ENCODE measurements at places on chromosomes 7 and 10.
A peak's percentile ranks its signal among the peaks of the same experiment; 100 is the strongest.

DNA sequence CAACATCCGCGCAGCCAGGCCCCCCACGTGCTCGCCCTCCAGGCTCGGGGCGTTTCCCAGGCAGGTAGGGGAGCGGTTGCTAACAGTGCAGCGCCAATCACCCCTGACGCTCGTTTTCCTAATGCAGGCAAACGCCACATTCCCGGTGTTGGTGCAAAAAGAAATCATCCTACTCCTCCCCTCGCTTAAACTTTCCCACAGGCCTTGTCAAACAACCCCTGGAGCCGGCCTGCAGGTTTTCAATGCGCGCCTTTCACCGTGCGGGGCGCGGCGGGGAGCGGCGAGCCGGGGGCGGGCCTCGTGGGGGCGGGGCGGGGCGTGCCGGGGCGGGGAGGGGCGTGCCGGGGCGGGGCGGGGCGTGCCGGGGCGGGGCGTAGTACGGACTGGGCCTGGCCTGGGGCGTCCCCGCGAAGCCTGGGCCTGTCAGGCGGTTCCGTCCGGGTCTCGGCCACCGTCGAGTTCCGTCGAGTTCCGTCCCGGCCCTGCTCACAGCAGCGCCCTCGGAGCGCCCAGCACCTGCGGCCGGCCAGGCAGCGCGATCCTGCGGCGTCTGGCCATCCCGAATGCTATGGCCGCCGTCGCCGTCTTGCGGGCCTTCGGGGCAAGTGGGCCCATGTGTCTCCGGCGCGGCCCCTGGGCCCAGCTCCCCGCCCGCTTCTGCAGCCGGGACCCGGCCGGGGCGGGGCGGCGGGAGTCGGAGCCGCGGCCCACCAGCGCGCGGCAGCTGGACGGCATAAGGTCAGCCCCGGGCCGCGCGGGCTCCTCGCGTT, at the start of gene ECHDC3:
Gene ECHDC3 (plus strand): TSS at position 374 of the 770 bp plus-strand sequence. CDS start 195 bp downstream, at position 569.
- DNase-seq = peak; percentile 84

GRCh38 chr7:27899601-27900000, 159.6 kb downstream of the TAX1BP1 start:
- no peak for DNase-seq

DNA sequence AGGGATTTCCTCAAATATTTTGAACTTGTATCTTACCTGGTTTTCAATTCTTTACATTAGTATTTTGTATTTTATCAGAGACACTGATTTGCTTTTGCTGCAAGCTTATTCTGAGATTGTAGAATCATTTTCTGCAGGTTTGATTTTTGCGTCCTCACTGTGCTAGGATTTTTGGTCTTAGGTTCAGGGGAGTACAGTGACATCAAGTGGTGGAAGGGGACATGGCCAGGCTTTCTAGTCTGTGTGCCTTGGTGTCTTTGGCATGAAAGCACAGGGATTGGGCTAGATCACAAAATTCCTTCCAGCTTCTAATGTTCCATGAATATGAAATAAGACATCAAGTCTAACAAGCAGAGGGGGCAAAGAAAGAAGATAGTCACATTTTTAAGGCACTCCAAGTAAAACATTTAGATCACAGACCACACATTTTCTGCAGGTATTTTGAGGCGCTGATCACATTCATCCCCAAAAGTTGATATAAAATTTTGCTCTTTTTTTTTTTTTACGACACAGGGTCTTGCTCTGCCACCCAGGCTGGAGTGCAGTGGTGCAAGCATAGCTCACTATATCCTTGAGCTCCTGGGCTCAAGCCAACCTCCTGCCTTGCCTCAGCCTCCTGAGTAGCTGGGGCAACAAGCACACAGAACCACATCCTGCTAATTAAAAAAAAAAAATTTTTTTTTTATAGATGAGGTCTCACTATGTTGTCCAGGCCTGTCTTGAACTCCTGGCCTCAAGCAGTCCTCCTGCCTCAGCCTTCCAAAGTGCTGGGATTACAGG, 124.4 kb downstream of the PON1 start:
- no peak for DNase-seq

DNA sequence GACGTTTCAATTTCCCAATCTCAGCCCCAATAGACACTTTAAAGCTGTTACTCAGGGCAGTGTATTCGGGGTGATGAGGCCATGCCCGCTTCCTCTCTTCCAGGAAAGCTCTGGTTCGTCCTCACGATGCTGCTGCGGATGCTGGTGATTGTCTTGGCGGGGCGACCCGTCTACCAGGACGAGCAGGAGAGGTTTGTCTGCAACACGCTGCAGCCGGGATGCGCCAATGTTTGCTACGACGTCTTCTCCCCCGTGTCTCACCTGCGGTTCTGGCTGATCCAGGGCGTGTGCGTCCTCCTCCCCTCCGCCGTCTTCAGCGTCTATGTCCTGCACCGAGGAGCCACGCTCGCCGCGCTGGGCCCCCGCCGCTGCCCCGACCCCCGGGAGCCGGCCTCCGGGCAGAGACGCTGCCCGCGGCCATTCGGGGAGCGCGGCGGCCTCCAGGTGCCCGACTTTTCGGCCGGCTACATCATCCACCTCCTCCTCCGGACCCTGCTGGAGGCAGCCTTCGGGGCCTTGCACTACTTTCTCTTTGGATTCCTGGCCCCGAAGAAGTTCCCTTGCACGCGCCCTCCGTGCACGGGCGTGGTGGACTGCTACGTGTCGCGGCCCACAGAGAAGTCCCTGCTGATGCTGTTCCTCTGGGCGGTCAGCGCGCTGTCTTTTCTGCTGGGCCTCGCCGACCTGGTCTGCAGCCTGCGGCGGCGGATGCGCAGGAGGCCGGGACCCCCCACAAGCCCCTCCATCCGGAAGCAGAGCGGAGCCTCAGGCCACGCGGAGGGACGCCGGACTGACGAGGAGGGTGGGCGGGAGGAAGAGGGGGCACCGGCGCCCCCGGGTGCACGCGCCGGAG, 2.6 kb downstream of the GJD4 start:
- no peak for DNase-seq

DNA sequence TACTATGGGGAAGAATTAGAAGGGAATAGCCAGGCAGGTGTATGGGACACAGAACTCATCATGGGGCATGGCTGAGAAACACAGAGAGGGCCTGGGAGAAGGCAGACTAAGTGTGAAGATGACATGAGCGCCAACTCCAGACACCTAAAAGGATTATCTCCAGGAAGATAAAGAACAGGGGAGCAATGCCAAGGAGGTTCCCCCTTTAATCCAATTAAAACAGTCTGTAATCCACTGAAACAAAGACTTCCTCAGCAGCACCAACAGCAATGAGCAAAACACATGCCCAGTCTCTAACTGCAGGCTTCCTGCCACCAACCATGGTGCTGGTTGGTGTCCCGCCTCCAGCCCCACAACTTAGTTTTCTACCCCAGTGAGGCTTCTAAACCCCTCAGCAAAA, 108.9 kb downstream of the GRID1 start:
- peak; percentile 13 for DNase-seq

GRCh38 chr10:106301146-106301545, 863.4 kb downstream of the SORCS1 start:
- DNase-seq = no peak

GRCh38 chr7:152355474-152356057, 80.2 kb downstream of the KMT2C start:
- DNase-seq = no peak

- no peak for DNase-seq
These were observed 314.6 kb downstream of the CXCL12 start for GRCh38 chr10:44070282-44070681.

GRCh38 chr7:31204071-31204470, 136.5 kb downstream of the NEUROD6 start:
- DNase-seq = no peak

GRCh38 chr7:39002755-39003154, 25.0 kb downstream of the POU6F2 start:
- DNase-seq = no peak

DNA sequence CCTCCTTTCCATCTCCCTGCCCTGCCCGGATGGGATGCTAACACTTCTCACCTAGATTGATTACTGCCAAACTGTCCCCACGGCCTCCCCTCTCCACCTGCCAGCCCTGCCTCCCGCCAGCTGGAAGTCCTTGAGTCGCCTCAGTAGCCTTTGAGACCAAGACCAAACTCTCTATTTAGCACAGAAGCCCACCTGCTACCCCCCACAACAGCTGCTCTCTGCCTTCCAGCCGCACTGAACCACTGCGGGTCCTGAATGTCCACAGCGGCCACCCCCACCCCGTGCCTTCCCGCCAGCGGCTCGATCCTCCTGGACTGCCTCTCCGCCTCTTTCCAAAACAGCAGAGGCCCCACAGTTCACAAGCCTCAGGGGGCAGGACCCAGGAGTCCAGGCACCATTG, 39.0 kb downstream of the FKBP6 start:
- DNase-seq = no peak

GRCh38 chr10:114869520-114869892, 47.9 kb downstream of the FHIP2A start:
- DNase-seq = no peak

- DNase-seq = no peak
These were observed 2.1 kb upstream of the IDE start for GRCh38 chr10:92575961-92576360.

DNA sequence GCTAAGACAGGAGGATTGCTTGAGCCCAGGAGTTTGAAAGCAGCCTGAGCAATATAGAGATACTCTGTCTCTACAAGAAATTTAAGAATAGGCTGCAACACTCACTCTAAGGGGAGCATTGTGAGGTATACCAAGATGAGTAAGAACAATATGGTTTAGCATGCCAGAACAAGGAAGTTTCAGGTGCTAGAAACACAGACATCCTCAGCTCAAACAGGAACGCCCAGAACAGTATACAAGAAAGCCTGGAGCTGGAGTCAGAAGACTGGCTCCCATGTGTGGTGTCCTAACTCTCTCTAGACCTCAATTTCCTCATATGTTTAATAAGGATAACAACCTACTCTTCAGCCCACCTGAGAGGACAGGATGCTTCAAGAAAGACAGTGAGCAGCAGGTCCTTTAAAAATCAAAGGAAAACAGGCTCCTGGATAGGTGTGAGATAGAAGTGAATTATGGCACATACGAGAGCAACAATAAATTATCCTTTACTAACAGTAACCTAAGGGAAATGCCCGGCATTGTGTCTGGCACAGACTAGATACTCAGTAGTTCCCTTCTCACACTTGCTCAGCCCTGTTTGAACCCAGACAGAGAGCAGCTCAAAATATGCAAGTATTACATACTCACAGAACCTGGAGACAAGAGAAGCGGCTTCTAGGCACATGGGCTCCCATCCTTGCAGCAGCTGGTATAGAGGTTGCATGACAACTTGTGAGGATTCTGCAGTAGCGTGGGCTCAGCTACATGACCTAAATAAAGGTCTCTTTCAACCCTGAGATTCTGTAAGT, 45.4 kb downstream of the KAT6B start:
- no peak for DNase-seq

- no peak for DNase-seq
These were observed 13.4 kb downstream of the NOD1 start for GRCh38 chr7:30465046-30465810.

DNA sequence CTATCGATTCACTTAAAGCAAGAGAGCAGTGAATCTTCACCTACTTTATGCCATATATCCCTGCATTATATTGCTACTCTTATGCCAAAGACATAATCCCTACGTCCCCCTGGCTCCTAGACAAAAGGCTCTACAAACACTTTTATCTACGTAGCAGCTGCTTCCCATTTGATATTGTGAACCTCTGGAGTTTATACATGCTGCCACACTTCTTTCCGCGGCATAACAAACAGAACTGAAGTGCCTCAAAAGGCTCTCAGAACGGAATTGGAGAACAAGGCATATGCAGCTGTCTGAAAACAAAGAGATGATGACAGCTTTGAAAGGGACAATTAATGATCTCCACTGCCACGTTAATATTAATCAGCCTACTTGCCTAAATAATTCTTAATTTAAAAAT, 985.6 kb upstream of the LRRN3 start:
- DNase-seq = no peak

GRCh38 chr7:115662120-115662519, 368.4 kb downstream of the TFEC start:
- no peak for DNase-seq

- no peak for DNase-seq
These were observed 117.2 kb downstream of the ELFN1 start for GRCh38 chr7:1787241-1787640.

DNA sequence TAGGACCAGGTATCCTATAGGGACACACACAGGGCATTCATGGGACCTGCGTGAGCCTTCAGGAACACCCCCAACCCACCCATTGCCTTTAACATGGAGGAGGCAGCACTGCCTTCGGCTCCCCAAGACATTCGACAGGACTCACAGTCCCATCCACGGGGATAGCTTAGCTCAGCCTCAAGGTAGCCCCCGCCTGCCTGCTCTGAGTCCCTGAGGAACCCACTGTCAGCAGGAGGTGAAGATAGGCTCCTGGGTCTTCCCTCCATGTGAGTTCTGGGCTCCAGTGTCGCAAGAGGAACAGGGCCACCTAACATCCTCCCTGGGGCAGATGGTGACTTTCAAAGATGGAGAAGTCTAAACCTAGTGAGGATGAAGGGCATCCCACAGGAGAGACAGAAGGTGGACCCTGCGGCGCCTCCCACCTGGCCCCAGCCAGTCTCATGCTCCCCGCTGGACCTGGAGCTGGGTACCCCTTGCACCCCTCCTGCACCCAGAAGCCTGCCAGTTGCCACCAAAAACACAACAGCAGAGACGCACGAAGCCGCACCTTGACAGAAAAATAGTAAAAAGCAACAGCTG, 4.9 kb upstream of the ADIRF start:
- DNase-seq = no peak

- DNase-seq = peak; percentile 90
These were observed at the start of gene BBIP1 for GRCh38 chr10:110918643-110919348. BBIP1 (minus strand) TSS chr10:110919180; CDS start chr10:110918157, 1,023 bp downstream.

DNA sequence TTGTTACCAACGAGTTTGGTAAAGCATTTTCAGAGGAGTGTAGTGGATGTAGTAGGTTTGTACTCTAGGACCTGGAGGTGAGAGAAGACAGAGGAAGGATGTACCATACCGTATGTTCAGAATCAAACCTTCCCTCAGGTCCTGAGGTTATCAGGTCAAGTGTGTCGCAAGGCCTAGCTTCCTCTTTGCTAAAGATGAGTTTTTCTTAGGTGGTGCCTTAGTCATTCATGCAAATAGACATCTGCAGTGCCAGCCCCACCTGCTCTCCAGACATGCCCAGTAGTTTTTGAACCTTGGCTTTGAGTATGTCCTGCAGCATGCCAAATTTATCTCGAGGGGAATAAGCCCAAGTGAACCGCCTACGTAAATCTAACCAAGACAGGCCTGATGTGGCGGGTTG, 71.3 kb downstream of the HDAC9 start:
- no peak for DNase-seq
